Ammon's horn (tissue), 1 donor: ENCODE measurements at places on chromosomes 4 and X.
A peak's percentile ranks its signal among the peaks of the same experiment; 100 is the strongest.

GRCh38 chrX:38878641-38879340 lies 77.5 kb downstream of the MID1IP1 start:
- DNase-seq = no peak

GRCh38 chr4:9936129-9936644 lies 85.1 kb downstream of the SLC2A9 start:
- no peak for DNase-seq

GRCh38 chrX:115318139-115318538 lies 28.6 kb downstream of the LUZP4 start:
- no peak for DNase-seq

DNA sequence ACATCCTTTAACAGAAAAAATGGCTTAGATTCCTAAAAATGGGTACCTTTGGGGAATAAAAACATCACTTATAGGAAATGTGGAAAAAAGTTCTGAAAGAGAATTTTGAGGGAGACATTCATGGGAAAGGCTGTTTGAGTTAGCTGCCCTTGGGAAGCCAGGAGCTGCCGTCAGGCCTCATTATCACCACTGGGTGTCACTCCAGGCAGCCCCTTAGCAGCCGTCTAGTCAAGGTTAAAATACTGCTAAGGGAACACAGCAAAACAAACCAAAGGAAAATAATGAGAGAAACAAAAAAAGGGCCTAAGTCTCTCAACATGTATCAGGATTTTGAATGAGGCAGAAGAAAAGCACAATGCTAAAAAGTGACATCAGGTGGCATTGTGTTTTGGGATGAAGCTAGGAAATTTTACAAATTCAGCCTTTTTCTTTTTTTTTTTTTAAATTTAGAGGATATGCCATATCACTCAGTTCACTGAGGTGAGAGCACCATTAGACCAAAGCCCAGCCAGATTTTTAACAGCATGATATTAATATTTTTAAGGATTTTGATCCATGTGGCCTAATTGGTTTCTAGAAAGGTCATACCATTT lies 235.3 kb downstream of the GPAT3 start:
- DNase-seq = peak; percentile 50

GRCh38 chr4:24408640-24409039 lies 175.7 kb downstream of the DHX15 start:
- DNase-seq = no peak

DNA sequence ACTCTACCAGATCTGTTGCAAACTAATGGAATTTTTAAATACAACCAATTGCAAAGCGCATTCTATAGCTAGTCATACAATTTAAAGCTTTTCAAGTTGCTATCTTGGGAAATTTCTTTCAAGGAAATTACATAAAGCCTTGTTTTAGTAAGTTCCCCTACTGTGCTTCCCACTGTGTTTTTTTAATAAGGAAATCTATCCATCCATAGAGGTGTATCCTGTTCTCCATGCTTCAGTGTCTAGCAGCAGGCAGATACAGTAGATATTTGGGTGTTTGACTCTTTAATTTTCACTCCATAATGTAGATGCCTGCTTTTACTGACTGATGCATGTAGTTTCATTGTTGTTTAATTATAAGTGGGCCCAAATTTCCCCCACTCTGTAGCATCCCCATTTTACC lies 171.6 kb upstream of the POU3F4 start:
- no peak for DNase-seq
